Activated naive CD4-positive, alpha-beta T cell treated with anti-CD3 and anti-CD28 coated beads, Interleukin-2, amount 10 ng/mL, durations not matched to agents 7 days and 5 days (primary cell): ENCODE measurements at places on chromosomes 11 and 22.

- peak overlapping the region; percentile 94 for H3K27ac ChIP-seq
- peak overlapping the region; percentile 100 for H3K4me3 ChIP-seq
- peaks cover 17% of the 10 kb centered on the region for H3K36me3 ChIP-seq
- peaks cover 32% of the 10 kb centered on the region for H3K4me1 ChIP-seq
- peak; percentile 40 for DNase-seq
- peaks cover 18% of the 10 kb centered on the region for H3K27me3 ChIP-seq
Observed at GRCh38 chr22:31160328-31160978, 471 bp downstream of the RNF185 start.

- H3K4me3 ChIP-seq: no peak overlapping the region
- peaks cover 76% of the 10 kb centered on the region for H3K27me3 ChIP-seq
- no peak overlapping the region for H3K27ac ChIP-seq
- no peaks in the 10 kb centered on the region for H3K36me3 ChIP-seq
- peaks cover 5% of the 10 kb centered on the region for H3K4me1 ChIP-seq
Observed at GRCh38 chr22:39558950-39559349, 11.6 kb upstream of the CACNA1I start.

DNA sequence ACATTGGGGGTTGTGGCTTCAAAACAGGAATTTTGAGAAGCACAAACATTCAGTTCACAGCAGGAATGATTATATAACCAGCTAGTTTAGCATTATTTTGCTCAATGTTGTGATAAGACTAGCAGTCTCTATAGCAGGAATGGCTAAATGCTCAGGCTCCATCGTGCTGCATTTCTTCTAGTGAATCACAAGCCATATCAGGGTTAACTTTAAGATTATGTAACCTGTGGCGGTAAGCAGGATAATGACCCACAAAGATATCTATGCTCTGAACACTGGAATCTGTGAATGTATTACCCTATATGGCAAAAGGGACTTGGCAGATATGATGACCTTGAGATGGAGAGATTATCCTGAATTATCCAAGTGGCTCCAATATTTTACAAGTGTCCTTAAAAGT lies 14.8 kb downstream of the FSHB start:
- H3K4me1 ChIP-seq: no peaks in the 10 kb centered on the region
- H3K4me3 ChIP-seq: no peak overlapping the region
- H3K36me3 ChIP-seq: no peaks in the 10 kb centered on the region
- DNase-seq: no peak
- H3K27me3 ChIP-seq: no peaks in the 10 kb centered on the region

GRCh38 chr11:65060913-65061408 lies 2.6 kb upstream of the NAALADL1 start:
- H3K4me1 ChIP-seq: peaks cover 16% of the 10 kb centered on the region
- H3K36me3 ChIP-seq: no peaks in the 10 kb centered on the region
- DNase-seq: peak; percentile 49
- no peak overlapping the region for H3K4me3 ChIP-seq
- H3K27me3 ChIP-seq: peaks cover 29% of the 10 kb centered on the region

DNA sequence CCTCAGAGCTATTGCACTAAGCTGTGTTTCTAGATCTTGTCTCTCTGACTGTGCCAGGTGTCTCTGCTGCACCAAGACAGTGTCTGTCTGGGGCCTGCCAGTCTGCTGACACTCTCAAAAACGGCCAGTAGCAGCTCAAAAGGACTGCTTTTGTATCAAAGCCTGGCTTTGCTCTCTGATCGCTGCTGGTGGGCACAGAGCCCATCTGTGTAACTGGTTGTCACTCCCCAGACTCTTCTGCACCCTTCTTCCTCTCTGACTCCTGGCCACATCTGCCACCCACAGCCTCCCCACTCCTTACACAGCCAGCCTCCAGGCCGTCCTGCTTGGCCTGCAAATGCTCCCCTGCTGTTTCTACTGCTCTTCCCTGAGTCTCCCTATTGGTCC lies 26.5 kb downstream of the MED15 start:
- H3K27ac ChIP-seq: peak overlapping the region; percentile 29
- no peaks in the 10 kb centered on the region for H3K27me3 ChIP-seq
- H3K36me3 ChIP-seq: peaks cover 39% of the 10 kb centered on the region
- no peak overlapping the region for H3K4me3 ChIP-seq
- H3K4me1 ChIP-seq: peaks cover 52% of the 10 kb centered on the region

DNA sequence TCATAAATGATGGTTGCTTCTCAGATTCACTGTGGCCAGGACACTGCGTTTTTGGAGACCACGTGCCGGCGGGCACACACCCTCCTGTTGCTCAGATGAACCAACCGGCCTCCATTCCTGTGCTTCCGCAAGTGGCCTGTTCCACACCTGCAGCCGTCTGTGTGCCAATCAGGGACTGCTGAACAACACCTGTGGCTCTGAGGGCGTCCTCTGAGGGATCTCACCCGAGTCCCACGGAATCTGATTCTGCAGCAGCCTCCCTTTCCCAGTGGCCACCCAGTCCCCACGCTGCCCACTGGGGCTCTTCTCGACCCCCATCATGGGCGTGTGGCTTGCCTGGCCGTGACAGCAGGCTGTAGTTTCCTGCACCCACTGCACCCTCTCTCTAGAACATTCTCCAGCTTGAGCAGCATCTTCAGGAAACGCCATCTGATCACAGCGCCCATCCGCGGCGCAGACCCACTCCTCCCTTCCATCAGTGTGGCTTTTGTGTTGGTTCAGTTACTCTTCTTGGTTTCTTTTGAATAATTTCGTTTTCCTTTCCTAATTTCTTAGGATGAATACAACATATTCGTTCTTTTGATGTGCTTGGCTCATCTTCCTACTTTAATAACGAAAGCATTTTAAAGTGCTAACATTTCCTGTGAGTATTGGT lies 100.3 kb upstream of the SLC22A12 start:
- no peak overlapping the region for H3K4me3 ChIP-seq
- no peak overlapping the region for H3K27ac ChIP-seq
- no peak for DNase-seq
- H3K36me3 ChIP-seq: no peaks in the 10 kb centered on the region

- no peak overlapping the region for H3K4me3 ChIP-seq
- no peaks in the 10 kb centered on the region for H3K36me3 ChIP-seq
- no peak for DNase-seq
Observed at GRCh38 chr11:12749442-12749841, 75.2 kb downstream of the TEAD1 start.

DNA sequence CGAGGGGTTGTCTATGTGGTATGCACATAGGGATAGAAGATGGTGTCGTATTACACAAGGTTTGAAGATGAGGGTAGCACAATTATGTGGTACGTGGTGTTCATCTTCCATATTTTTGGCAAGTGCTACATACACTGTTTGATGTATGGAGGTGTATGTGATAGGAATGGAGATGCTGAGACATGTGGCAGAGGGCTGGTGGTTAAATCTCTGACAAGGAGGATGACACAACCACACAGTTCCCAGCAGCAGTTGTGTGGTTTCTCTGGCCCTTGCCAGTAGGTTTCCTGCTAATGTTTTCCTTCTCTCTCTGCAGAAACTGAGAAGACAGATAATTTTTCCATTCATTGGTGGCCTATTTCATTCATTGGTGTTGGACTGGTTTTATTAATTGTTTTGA lies 17.0 kb downstream of the NCR3LG1 start:
- no peak overlapping the region for H3K4me3 ChIP-seq
- no peaks in the 10 kb centered on the region for H3K27me3 ChIP-seq
- peaks cover 3% of the 10 kb centered on the region for H3K36me3 ChIP-seq
- H3K4me1 ChIP-seq: no peaks in the 10 kb centered on the region
- DNase-seq: no peak

- H3K4me3 ChIP-seq: no peak overlapping the region
- H3K36me3 ChIP-seq: no peaks in the 10 kb centered on the region
- DNase-seq: peak; percentile 19
- H3K27me3 ChIP-seq: no peaks in the 10 kb centered on the region
- no peak overlapping the region for H3K27ac ChIP-seq
Observed at GRCh38 chr11:38791346-38791961, 2193.4 kb upstream of the RAG2 start.

DNA sequence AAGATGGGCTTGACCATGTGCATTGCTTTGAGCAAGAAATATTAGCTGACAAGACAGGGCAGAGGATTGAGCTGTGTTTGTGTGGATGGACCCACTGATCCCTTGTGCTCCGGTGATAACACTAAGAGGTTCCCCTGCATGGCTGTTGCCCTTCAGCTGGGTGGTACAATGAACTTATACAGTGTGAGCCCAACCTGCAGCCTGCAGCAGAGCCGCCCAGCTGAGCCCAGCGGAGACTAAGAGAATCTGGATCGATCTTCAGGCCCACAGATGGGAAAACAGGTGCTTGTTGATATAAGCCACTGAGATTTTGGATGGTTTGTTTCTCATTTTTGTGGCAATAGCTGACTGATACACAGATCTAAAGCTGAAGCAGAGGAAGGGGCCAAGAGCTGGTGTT lies 177.4 kb upstream of the SYT13 start:
- peak overlapping the region; percentile 16 for H3K27ac ChIP-seq
- no peaks in the 10 kb centered on the region for H3K4me1 ChIP-seq
- H3K36me3 ChIP-seq: no peaks in the 10 kb centered on the region
- peaks cover 5% of the 10 kb centered on the region for H3K27me3 ChIP-seq

DNA sequence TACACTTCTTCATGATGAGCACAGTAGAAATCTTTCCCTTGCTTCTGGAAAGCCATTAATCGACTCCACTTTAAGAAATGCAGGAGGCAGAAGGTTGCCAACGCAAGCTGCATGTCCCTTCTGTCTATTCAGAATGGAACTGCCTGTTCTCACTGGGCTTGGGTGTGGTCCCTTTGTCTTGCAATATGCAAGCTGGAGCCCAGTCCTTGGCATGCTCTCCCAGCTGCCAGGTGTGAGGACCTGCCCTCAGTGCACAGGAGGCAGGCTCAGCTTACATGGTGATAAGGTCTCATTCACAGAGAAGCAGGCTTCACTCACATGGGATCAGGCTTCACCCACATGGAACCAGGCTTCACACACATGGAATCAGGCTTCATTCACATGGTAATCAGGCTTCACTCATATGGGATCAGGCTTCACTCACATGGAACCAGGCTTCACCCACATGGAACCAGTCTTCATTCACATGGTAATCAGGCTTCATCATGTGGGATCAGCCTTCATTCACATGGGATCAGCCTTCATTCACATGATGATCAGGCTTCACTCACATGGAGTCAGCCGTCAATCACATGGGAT lies 59.2 kb upstream of the USP47 start:
- no peaks in the 10 kb centered on the region for H3K4me1 ChIP-seq
- H3K36me3 ChIP-seq: no peaks in the 10 kb centered on the region
- DNase-seq: no peak
- peaks cover 11% of the 10 kb centered on the region for H3K27me3 ChIP-seq
- no peak overlapping the region for H3K27ac ChIP-seq
- H3K4me3 ChIP-seq: no peak overlapping the region

DNA sequence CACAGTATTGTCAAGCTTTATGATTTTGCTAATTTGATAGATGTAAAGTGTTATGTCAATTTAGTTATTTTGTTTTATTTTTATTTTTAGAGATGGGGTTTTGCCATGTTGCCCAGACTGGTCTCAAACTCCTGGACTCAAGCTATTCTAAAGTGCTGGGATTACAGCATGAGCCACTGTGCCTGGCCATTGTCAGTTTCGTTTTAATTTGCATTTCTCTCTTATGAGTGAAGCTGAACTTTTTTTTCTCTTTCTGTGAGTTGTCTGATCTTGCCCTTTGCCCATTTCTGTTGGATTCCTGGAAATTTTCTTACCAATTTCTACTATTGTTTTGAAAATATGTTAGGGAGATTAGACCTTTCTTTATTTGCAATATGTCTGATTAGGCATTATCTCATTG lies 15.5 kb downstream of the NEU3 start:
- no peak overlapping the region for H3K27ac ChIP-seq
- H3K27me3 ChIP-seq: no peaks in the 10 kb centered on the region
- DNase-seq: no peak

DNA sequence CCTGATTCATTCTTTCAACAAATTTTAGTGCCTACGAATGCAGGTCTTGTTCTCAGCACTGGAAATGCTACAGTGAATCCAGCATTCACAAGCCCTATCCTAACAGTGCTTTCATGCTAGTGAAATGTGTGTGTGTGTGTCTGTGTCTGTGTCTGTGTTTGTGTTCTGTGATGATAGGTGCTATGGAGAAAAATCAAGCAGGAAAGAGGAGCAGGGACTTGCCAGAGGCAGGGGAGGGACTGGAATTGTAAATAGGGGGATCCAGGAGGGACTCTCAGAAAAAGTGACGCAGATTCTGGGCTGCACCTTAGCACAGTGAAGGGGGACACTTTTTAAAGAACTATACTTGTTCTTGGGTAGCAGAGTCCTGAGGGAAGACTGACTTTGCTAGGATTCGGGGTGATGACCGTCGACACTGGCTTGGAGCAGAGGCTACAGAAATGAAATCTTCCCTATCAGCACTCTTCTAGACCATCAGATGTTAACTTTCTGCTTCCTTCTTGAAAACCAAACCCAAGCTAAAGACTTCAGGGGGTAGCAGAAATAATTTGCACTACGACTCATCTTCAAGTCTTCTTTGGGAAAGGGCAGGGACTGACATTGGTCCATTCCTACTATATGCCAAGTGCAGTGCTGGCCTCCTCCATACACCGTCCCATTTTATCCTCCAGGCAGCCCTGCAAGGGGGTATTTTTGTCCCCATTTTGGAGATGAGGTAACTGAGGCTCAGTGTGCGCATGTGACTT lies 39.3 kb upstream of the PTPRJ start:
- peaks cover 29% of the 10 kb centered on the region for H3K4me1 ChIP-seq
- H3K27ac ChIP-seq: no peak overlapping the region
- no peak overlapping the region for H3K4me3 ChIP-seq
- H3K36me3 ChIP-seq: no peaks in the 10 kb centered on the region
- peaks cover 11% of the 10 kb centered on the region for H3K27me3 ChIP-seq

- H3K4me3 ChIP-seq: no peak overlapping the region
- H3K4me1 ChIP-seq: no peaks in the 10 kb centered on the region
- no peak overlapping the region for H3K27ac ChIP-seq
- DNase-seq: no peak
Observed at GRCh38 chr11:78982473-78982872, 407.8 kb upstream of the NARS2 start.

DNA sequence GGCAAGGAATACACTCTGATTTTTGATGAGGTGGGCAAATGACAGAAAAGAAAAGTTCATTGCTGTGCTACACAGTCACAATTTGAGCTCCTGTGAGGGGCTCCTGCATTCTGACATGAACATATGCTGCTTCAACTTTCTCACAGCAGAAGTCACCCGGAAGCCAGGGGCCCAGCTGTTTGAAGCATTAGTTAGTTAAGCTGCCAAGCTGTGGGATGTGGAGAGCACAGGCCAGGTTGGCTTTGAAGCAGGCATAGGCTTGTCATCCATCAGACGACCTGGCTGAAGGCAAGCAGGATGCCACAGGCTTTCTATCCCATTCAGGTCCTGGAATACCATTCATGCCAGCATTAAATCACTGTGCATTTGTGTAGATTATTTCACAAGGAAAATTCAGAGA lies 63.1 kb downstream of the MTNR1B start:
- DNase-seq: no peak
- H3K27me3 ChIP-seq: peaks cover 11% of the 10 kb centered on the region
- no peak overlapping the region for H3K27ac ChIP-seq
- H3K4me1 ChIP-seq: no peaks in the 10 kb centered on the region

GRCh38 chr11:100863080-100863581 lies 176.0 kb downstream of the ARHGAP42 start:
- H3K27ac ChIP-seq: no peak overlapping the region
- no peaks in the 10 kb centered on the region for H3K36me3 ChIP-seq
- no peak for DNase-seq
- H3K4me1 ChIP-seq: no peaks in the 10 kb centered on the region

- no peak for DNase-seq
- H3K4me1 ChIP-seq: no peaks in the 10 kb centered on the region
- no peak overlapping the region for H3K27ac ChIP-seq
- H3K36me3 ChIP-seq: no peaks in the 10 kb centered on the region
- no peak overlapping the region for H3K4me3 ChIP-seq
Observed at GRCh38 chr22:44603767-44604166, 98.2 kb upstream of the PRR5 start.
